ENCODE measurements at places on chromosomes 4 and X.

DNA sequence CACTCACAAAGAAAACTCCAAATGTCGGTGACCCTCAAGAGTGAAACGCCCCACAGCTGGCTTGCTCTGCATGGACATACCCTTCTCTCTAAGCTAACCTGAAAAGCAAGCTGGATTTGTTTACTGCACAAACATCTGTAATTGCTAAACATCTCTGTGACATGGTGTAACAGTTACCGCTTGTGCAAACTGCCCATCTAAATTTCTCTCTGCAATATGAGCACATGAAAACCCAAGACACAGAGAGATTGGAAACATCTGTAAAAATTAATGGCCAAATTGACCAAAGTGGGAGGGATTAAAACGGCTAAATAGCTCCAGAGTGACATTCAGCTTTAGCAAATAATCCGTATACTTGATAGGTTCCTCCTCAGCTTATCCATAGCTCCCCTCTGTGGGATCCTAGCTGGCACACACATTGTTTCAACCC is 155.0 kb upstream of the MAP3K15 start:
- no peak for DNase-seq

- no peak for DNase-seq
These were observed 28.1 kb downstream of the STARD8 start for GRCh38 chrX:68675571-68675970.

DNA sequence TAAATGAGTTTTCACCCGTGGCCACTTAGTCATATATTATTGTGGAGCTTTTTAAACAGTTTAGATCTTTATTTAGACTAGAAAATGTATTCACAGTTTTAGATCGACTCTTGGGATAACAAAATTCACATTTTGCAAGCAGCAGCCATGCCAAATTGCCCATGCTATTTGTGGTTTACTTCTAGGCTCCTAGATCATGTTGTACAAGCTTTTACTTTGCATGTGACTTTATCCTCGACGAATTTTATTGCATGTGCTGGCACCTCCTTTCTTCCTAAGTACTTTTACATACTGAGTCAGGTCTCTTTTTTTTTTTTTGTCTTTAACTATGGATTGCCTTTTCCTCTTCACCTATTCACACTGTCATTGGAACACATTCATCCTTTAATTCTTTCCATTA is 23.2 kb downstream of the BBS12 start:
- no peak for DNase-seq

- no peak for DNase-seq
These were observed 54.8 kb downstream of the CCDC149 start for GRCh38 chr4:24858026-24858425.

DNA sequence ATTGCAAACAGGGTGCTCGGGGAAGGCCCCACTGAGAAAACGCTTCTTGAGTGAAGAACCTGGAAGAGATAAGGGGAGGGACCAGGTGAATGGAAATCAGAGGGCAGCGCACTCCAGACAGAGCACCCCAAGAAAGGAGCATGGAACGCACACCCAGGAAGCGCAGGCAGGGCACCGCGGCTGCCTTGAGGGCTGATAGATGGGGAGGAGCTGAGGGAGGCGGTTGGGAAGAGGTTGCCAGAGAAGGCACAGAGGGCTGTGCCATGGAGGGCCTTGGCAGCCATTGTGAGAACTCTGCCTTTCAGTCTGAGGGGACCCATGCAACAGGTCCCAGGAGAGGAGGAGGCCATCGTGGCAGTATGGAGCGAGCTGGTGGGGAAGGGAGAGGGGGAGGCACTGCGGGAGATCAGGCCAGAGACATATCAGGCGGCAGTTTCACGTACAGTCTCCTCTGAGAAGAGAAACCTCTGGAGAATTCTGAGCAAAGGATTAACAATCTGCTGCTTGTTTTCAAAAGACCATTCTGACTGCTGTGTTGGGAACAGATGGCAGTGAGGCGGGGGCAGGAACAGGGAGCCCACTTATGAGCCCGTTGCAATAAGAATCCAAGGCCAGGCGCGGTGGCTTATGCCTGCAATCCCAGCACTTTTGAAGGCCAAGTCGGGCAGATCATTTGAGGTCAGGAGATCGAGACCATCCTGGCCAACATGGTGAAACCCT is 83.7 kb downstream of the PCYT1B start:
- no peak for DNase-seq

DNA sequence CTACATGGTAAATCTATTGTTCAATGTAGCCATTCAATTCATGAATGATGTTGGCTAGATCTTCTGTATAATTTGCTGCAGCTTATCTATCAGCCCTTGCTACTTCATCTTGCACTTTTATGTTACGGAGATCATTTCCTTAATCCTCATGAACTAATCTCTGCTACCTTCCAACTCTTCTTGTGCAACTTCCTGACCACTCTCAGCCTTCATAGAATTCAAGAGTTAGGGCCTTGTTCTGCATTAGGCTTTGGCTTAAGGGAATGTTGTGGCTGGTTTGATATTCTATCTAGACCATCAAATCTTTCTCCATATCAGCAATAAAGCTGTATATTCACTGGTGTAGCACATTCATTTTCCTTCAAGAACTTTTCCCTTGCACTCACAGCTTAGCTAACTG is 36.7 kb upstream of the MAP9 start:
- DNase-seq: no peak

- no peak for DNase-seq
These were observed 253.2 kb upstream of the GK2 start for GRCh38 chr4:79661196-79661595.

GRCh38 chrX:136773648-136774047 is 7.1 kb downstream of the ARHGEF6 start:
- no peak for DNase-seq

DNA sequence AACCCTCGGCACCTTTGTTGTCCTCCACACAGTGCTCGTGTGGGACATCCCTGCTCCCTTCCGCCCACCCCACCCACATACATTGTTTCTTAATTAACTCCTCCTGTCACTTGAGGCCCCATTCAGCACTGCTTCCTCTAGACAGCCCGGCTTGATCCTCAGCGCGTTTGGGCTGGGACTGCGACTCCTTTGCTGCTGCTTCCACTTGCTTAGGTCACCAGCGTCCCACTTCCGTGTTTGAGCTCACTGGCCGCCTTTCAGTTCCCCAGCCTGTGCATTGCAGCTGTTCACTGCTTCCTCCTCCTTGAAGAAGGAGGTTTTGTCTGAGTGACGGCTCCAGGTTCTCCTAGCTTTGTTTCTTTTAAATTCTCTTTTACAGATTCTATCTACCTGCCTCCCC is 16.1 kb downstream of the RNF4 start:
- peak; percentile 56 for DNase-seq

DNA sequence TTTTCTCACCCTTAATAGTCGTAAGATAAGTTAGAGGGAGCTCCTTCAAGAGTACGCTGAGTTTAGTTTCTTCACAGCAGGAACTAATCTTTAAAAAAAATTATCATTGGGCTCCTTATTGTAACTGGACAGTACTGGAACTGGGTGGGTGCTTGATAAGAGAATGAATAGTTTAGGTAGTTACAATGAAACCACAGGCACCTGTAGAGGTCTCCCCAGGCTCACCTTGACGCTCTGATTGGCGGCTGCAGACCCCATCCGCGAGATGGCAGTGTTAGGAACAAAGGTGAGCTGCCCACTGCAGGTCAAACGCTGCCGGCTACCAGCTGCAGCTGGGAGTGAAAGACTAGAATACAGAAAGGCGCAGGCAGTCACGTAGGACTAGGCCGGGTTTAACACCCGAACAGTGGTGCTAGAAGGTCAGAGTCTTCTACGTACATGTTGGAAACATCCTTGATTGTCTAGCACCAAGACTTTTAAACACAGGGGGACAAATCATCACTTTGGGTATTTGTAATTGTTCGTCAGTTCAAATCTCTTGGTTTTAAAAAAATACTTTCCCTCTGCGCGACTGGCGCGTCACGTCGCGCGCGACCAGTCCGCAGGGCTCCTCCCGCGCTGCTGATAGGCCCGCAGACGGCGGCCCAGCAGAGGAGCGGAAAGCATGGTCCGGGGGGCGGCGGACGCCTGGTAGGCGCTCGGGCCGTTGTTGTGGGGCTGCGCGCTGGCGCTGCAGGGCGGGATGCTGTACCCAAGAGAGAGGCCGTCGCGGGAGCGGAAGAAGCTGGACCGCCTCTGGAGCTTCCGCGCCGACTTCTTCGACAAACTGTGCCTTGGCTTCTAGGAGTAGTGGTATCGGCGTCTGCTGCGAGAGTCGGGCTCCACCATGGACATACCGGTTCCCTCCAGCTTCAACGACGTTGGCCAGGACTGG is 45.6 kb downstream of the SMARCA5 start:
- DNase-seq: peak; percentile 65

- peak; percentile 28 for DNase-seq
These were observed 124.9 kb downstream of the STAG2 start for GRCh38 chrX:124086411-124086810.

GRCh38 chr4:188660796-188661195 is 521.6 kb downstream of the TRIML1 start:
- DNase-seq: no peak

- DNase-seq: peak; percentile 5
These were observed at the start of gene SLIT2 for GRCh38 chr4:20251796-20252655. TSS of gene SLIT2 (plus strand) at chr4:20251905. CDS start at chr4:20253816, 1,911 bp downstream.
